ENCODE measurements at places on chromosomes 2 and 18. TPM values are rescaled to one million over a fixed set of nuclear protein-coding genes. Genes with fewer than 3 reads are reported as not detected.

The HOXD3 gene
- not detected for total RNA-seq

The FER1L5 gene
- total RNA-seq = 0.30 TPM

The ST6GAL2 gene
- total RNA-seq = 0.47 TPM

The IL37 gene
- not detected for total RNA-seq

The PRSS56 gene
- total RNA-seq = not detected

The CD8B gene
- total RNA-seq = not detected

The PNPT1 gene
- total RNA-seq = 24.0 TPM

The RUFY4 gene
- total RNA-seq = 0.08 TPM

The PLCL1 gene
- total RNA-seq = 2.5 TPM

The ACMSD gene
- total RNA-seq = not detected

The COPS8 gene
- total RNA-seq = 78.1 TPM

The SLC5A6 gene
- 17.7 TPM for total RNA-seq

The MAPK4 gene
- not detected for total RNA-seq

The PLB1 gene
- total RNA-seq = 0.23 TPM

The CEP192 gene
- total RNA-seq = 23.2 TPM

The GCC2 gene
- 15.9 TPM for total RNA-seq

The CCT7 gene
- 401 TPM for total RNA-seq

The ONECUT2 gene
- total RNA-seq = under 0.01 TPM

The ANKRD53 gene
- 0.15 TPM for total RNA-seq

The SMCHD1 gene
- 40.6 TPM for total RNA-seq

The GCG gene
- total RNA-seq = not detected

The OSBPL1A gene
- total RNA-seq = 39.0 TPM

The TFPI gene
- total RNA-seq = 80.2 TPM
